Spinal cord (tissue), 10 donors: ENCODE measurements at places on chromosomes 16 and 17. TPM values are rescaled to one million over a fixed set of nuclear protein-coding genes. Genes with fewer than 3 reads are reported as not detected.

GRCh38 chr17:33342025-33342424 lies 48.9 kb upstream of the ASIC2 start:
- DNase-seq = no peak

The C16orf89 gene
- 48.6 TPM for total RNA-seq

GRCh38 chr17:4249452-4250029 lies 14.2 kb downstream of the ANKFY1 start:
- peak; percentile 40 for DNase-seq

DNA sequence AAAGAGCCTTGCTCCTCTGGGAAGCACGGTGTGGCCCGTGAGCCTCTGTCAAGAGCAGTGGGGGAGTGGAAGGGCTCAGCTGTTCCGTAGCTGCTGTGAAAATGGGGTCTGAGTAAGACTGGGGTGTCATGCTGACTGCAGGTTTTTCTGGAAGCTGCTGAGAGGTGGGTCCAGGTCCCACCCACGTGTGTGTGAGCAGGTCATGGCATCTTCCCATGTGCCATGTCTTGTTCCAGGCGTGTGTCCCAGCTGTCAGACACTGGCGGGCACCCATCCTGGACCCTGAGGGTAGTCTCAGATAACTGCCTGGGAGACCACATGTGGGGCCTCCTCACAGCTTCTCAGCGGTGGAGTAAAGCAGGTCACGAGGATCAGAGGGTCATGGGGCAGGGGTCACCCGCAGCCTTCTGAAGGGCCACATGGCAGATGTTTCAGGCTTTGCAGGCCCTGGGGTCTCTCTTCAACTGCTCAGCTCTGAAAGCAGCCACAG lies 92.9 kb downstream of the NPIPB11 start:
- DNase-seq = no peak

- DNase-seq = no peak
Measured at GRCh38 chr16:86431540-86431939, 78.8 kb upstream of the FOXF1 start.

- DNase-seq = no peak
Measured at GRCh38 chr16:10870808-10871156, 6.2 kb upstream of the CIITA start.

- DNase-seq = no peak
Measured at GRCh38 chr16:70529051-70529777, 5.6 kb downstream of the SF3B3 start.

The CLDN7 gene
- total RNA-seq = 0.79 TPM

DNA sequence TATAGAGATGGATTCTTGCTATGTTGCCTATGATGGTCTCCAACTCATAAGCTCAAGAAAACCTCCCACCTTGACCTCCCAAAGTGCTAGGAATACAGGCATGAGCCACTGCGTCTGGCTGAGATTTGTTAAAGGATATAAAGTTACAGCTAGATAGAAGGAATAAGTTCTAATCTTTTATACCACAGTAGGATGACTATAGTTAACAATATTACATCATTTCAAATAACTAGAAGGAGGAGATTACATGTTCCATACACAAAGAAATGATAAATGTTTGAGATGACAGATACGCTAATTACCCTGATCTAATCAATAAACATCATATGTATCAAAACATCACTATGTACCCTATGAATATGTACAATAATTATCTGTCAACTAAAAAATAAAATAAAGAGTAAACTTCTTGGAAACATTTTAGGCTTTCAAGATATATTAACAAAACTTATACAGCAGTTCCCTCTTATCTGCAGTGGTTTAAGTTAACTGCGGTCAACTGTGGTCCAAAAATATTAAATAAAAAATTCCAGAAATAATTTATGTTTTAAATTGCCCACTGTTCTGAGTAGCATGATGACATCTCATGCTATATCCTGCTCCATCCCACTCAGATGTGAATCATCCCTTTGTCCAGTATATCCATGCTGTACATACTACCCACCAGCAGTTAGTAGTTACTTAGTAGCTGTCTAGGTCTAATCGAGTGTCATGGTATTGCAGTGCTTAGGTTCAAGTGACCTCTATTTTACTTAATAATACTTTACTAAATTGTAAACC lies 129.2 kb upstream of the NACA2 start:
- no peak for DNase-seq

DNA sequence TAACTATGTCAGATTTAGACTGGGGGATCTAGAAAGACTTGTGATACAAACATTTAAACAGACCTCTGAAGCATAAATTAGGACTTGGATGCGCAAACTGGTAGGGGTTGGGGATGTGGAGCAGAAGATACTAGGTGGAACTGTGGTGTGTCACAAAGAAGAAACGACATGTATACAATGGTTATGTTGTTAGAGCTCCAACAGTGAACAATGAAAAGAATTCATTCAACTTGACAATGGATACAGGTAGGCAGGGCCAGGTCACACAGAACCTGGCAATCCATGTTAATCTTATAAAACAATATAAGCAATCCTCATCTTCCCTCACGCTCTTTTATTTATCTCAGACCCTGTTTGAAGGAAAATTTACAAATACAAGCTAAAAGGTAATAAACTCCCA lies 102.0 kb downstream of the CDC27 start:
- no peak for DNase-seq

DNA sequence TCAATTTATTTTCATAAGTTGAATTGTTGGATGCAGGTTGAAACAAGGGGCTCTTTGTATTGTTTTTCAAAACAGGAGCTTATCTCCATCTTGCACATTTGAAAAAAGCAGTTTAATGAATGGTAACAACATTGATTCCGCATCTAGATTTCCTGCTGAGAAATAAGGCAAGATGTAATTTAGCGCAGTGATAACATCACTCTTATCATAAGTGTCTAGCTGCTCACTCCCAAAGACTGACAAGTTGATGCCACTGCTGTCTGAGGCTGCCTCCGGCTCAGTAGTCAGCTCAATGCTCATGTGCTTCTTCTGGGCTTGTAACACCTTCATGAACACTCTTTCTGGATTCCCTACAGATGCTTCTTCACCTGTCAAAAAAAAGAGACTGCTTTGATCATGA lies 92.4 kb downstream of the KPNA2 start:
- no peak for DNase-seq

- DNase-seq = no peak
Measured at GRCh38 chr16:56115817-56116576, 75.3 kb upstream of the GNAO1 start.

GRCh38 chr16:82061861-82062525 lies 26.9 kb downstream of the HSD17B2 start:
- no peak for DNase-seq

GRCh38 chr16:56450275-56450985 lies 702 bp downstream of the NUDT21 start:
- peak; percentile 4 for DNase-seq
